Stimulated activated CD4-positive, alpha-beta T cell treated with anti-CD3 and anti-CD28 coated beads, Interleukin-1b, Interleukin-23, amount 100 ng/mL, for 1 hour (primary cell): ENCODE measurements at places on chromosomes 4 and X.

GRCh38 chr4:87881115-87881514 lies 48.3 kb downstream of the MEPE start:
- DNase-seq: no peak

DNA sequence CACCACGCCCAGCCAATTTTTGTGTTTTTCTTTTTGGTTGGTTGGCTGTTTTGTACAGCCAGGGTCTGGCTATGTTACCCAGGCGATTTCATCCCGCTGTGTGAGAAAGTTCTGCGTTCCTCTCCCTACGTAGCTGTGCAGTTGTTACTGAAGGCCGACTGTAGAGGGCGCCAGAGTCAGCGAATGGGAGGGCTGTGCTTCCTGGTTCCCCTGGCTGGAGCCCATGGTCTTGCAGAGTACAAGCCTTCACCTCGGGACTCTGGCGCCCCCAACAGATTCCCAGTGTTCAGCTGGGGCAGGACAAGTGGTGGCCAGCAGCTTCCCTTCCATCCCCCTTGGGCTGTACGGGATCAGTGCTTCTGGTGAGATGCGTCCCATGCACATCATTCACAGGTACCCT lies 5.6 kb upstream of the CT45A1 start:
- DNase-seq: no peak

DNA sequence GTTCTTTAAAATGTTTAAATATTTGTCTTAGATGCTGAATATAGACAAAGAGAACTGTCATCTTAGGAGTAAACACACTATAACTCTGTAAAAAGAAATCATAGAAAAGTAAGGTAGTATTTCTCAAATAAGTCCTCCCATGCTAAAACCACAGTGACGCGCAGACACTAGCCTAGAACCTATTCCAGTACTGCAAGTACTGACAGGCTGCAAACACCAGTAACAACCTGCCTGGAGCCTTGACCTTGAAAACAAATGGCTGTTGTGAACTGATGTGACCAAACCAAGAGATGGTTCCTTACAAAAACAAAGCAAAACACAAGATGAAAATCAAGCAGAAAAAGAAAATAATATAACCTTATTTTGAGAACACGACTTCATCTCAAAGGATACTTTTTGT lies 8.5 kb downstream of the TIFA start:
- DNase-seq: no peak

- no peak for DNase-seq
Observed at GRCh38 chrX:46597771-46598170, 24.2 kb downstream of the CHST7 start.

- no peak for DNase-seq
Observed at GRCh38 chrX:67784712-67785111, 240.9 kb downstream of the AR start.

GRCh38 chr4:91598696-91599095 lies 705.1 kb upstream of the GRID2 start:
- no peak for DNase-seq

DNA sequence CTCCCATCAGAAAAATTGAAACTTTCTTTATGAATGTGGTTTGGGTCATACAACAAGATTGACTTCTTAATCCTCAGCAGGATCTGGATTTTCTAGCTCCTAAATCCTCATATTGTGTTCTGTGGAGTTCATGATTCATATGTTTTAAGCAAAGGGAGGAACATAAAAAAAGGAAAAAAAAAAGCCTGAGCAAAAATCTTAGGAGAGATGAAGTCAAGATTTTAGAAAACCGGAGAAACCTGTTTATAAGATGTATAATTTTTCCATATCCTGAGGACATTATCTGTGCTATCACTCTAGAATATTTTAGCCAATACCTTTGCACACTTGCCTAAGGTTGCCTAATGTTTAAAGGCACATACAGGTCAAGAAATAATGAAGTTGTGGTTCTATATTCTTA lies 7.0 kb upstream of the EREG start:
- no peak for DNase-seq

DNA sequence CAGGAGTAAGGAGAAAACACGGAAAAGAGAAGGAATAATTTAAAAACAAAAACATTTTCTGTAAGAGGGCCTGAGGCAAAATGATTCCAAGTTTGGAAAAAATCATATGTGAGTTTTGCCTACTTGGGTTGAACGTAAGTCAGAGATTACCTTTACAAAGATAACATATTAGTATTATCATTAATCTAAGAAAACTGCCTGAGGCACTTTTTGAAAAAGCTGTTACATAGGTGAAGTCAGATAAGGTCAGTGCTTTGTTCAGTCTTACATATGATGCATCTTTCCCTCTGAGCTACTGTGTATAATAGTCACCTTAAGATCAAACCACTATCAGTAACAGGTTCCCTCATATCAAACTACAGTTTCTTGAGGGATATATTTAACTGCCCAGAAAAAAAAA lies 287.2 kb downstream of the TMA16 start:
- DNase-seq: no peak
